ENCODE measurements at places on chromosomes 4 and X. TPM values are rescaled to one million over a fixed set of nuclear protein-coding genes. Genes with fewer than 3 reads are reported as not detected.

- DNase-seq: peak; percentile 23
These were observed at the start of gene XKRX for GRCh38 chrX:100928660-100929613. TSS of gene XKRX (minus strand) at chrX:100928917. CDS start at chrX:100928304, 613 bp downstream.

DNA sequence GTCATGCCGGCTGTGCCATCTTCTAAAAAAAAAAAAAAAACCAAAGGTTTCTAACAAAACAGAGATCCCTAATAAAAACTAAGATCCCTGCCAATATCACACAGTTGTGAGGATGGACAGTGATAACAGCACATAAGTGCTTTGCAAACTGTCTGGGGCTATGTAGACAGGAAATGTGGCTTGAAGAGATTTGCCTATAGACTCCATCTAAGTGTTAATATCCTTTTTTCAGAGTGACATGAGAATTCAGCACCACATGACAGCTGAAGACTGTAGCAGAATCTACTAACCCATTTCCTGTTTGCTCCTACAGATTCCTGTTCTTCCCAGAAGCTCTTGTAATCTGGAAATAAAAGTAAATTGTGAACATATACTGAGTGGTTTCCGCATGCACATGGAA is 215.4 kb downstream of the KDR start:
- no peak for DNase-seq

DNA sequence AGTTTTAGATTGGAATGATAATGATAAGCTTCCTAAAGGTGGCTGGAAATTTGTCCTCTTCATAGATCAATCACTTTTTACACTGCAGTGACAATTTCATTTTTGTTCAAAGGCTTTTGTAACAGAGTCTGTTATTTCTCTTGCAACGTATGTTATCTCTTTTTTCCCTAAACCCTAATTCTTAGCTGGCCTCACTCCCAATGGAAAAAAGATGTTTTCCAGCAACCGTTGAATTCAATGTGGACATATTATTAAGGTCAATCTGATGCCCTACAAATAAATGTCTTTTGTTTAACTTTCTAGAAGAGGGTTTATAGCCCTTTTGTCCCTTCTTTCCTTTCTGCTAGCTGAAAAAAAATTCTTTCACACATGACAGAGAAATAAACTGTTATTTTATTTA is 192.7 kb upstream of the NWD2 start:
- DNase-seq: no peak

- no peak for DNase-seq
These were observed 395.9 kb upstream of the EMCN start for GRCh38 chr4:100913685-100914084.

DNA sequence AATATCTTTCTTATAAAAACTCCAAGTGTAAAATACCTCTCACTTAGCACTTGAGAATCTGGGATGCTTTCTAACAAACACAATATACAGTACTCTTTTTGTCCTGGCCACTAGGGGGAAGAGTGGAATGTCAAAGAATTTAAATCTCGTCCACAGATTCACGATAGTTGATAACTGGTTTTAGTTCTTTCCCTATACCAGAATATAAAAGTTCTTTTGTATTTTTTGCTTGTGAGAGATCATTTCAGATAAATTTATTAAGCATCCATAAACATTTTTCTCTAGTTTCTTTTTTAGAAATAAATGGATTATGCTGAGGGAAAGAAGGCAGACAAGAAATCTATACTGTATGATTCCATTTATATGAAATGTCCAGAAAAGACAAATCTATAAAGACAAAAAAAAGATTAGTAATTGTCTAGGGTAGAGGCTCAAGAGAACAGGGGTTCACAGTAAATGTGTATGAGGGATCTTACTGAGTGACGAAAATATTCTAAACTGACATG is 50.4 kb downstream of the MGARP start:
- no peak for DNase-seq

DNA sequence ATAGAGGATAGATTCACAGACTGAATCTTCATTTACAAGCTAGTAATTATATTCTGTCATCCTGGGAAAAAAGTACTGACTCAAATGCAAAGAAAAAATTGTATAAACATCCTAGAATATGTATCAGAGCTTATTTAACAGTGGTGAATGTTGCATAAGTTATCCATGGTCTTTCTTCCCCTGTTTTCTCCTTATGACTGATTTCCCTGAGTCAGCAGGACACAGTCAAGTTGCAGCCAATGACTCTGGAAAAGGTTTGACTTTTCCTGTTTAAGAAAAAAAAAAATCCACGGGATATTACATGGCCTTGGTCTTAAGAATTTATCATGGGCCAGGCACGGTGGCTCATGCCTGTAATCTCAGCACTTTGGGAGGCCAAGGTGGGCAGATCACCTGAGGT is 36.5 kb downstream of the INPP4B start:
- no peak for DNase-seq

DNA sequence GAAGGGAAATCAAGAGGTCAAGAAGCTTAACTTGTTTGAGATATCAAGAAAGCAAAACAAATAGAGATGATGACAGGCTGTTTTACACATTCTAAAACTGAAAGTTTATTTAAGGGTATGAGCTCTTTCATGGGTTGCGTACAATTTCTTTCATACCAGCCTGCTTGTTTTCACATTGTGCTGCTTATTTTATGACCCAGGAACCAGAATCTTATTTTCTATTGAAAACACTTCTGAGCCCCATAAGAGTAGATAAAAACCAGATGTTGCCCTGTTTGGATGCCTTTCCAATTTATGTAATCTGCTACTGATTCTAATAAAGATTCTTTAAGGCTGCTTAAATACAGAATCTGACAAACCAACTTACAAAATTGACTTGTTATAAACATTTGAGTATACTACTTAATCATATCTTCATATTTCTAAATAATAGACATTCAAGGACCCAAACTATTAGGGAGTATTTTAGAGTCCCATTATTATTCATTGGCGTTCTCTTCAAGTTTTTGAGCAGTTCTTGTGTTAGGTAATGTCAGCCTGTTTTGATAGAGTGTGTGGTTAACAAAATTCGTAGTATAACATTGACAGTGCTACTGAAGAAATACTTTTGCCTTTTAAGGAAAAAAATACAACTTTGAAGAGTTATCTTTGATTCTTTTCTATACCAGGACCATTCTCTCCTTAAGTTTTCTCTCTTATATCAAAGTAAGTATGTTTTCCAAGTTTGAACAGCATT is 74.4 kb downstream of the PDLIM5 start:
- no peak for DNase-seq

The DGKK gene
- total RNA-seq: not detected

The AFF2 gene
- 3.4 TPM for total RNA-seq

The GPRASP3 gene
- 1.3 TPM for total RNA-seq

Data from activated B cell treated with CpG ODN at 0.5 μM for 24 hours (primary cell).